ENCODE measurements at places on chromosomes 2 and 18. TPM values are rescaled to one million over a fixed set of nuclear protein-coding genes. Genes with fewer than 3 reads are reported as not detected.

The CABYR gene
- total RNA-seq: 0.95 TPM

- no peak for DNase-seq
- H3K27me3 ChIP-seq: no peaks in the 10 kb centered on the region
- H3K4me3 ChIP-seq: no peak overlapping the region
- no peaks in the 10 kb centered on the region for H3K36me3 ChIP-seq
- no peaks in the 10 kb centered on the region for H3K4me1 ChIP-seq
Observed at GRCh38 chr18:8299054-8299980, 309.9 kb upstream of the RAB12 start.

DNA sequence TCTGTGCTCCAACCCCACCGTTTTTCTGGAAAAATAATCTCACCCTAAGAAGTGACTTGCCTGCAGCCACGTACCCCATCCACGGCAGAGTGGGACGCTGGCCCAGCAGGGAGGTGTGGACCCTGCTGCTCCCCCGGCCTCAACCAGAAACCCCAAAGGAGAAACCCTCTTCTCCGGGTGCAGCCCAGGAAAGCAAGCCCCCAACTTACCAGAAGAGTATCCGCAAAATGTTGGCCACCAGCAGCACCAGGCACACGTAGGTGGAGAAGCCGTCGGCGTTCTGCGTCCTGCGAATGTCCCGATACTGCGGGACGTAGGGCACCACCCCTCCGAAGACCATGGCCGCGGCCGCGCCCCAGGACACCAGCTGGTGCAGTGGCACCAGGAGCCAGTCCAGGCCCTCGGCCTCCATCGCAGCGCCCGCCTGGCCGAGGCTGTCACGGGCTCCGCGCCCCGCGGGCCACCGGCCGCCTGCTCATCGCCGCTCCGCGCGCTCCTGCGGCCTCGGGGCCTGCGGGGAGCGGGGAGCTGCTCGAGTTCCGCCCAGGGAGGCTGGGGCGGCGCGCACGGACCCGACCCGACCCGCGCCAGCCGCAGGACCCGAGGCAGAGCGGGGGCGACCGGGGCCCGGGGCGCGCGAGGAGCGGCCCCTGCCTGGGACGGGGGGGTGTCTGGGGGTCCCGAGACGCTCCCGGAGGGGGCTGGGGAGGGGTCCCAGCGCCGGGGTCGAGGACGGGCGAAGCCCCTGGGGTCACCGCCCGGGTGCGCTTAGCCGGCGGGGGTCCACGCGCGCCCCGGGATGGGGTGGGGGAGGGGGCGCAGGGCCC lies 725 bp downstream of the SLC66A2 start:
- H3K27ac ChIP-seq: peak overlapping the region; percentile 42
- H3K36me3 ChIP-seq: peaks cover 12% of the 10 kb centered on the region
- H3K4me1 ChIP-seq: peaks cover 23% of the 10 kb centered on the region
- no peak for DNase-seq
- H3K4me3 ChIP-seq: peak overlapping the region; percentile 82
- peaks cover 11% of the 10 kb centered on the region for H3K27me3 ChIP-seq

DNA sequence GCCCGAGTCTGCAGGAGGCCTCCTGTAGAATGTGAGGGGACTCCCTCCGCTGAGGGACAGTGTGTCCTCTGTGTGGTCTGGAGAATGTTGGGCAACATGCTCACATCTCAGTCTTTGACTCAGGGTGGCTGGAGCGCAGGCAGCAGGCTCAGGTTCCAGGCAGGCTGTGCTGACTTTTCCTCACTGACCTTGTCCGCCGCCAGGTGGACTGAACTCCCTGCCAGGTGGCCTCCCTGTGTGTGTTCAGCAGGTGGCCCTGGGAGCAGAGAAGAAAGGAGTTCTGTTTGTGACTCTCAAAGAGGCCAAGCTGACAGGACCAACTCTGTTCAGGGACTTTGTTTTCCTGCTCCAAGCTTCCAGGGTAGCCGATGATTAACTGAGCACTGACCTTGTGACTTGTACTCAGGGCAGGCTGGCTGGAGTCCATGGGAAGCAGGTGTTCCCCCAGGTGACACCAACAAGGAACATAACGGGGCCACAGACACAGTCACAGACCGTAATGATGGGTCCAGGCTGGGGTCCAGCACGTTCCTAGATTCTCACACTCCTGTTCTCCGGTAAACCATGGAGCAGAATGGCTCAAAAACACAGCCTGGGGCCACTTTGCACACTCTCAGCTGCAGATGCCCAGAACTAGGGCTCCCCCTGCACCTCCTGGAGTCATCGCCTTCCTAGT lies 439.8 kb downstream of the RNF144A start:
- H3K36me3 ChIP-seq: no peaks in the 10 kb centered on the region
- H3K4me3 ChIP-seq: no peak overlapping the region
- no peaks in the 10 kb centered on the region for H3K4me1 ChIP-seq
- no peak overlapping the region for H3K27ac ChIP-seq
- no peak for DNase-seq
- H3K27me3 ChIP-seq: peaks cover 4% of the 10 kb centered on the region

- no peaks in the 10 kb centered on the region for H3K27me3 ChIP-seq
- peak; percentile 50 for DNase-seq
- H3K4me1 ChIP-seq: peaks cover 58% of the 10 kb centered on the region
- H3K27ac ChIP-seq: peak overlapping the region; percentile 95
Observed at GRCh38 chr2:237695201-237695780, 67.9 kb downstream of the LRRFIP1 start.

The C18orf54 gene
- total RNA-seq: 12.3 TPM

- peaks cover 5% of the 10 kb centered on the region for H3K4me1 ChIP-seq
- no peaks in the 10 kb centered on the region for H3K27me3 ChIP-seq
- H3K4me3 ChIP-seq: no peak overlapping the region
Observed at GRCh38 chr2:3277050-3277747, 100.4 kb downstream of the EIPR1 start.

The TMEM200C gene
- not detected for total RNA-seq

DNA sequence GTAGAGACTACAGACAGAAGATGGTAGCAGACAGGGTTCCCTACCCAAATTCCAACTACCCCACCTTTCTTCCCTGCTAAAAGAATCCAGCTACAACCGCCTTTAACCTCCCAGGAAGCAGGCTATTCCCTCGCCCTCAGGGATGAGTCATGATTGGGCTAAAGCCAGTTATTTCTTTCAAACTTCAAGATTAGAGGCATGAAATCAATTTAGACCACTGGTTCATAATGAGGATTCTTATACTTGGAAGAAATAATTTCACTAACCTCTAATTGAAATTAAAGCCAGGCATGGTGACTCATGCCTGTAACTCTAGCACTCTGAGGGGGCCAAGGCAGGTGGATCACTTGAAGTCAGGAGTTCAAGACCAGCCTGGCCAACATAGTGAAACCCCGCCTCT lies 20.0 kb downstream of the TRIP12 start:
- no peak overlapping the region for H3K27ac ChIP-seq
- peaks cover 40% of the 10 kb centered on the region for H3K4me1 ChIP-seq
- no peaks in the 10 kb centered on the region for H3K27me3 ChIP-seq
- H3K4me3 ChIP-seq: no peak overlapping the region

GRCh38 chr2:18118703-18119102 lies 240.2 kb downstream of the KCNS3 start:
- no peaks in the 10 kb centered on the region for H3K27me3 ChIP-seq
- no peaks in the 10 kb centered on the region for H3K36me3 ChIP-seq
- DNase-seq: no peak
- no peak overlapping the region for H3K27ac ChIP-seq
- H3K4me3 ChIP-seq: no peak overlapping the region
- no peaks in the 10 kb centered on the region for H3K4me1 ChIP-seq

The SRD5A2 gene
- total RNA-seq: not detected

GRCh38 chr2:202040079-202040844 lies 6.6 kb downstream of the FZD7 start:
- H3K4me1 ChIP-seq: no peaks in the 10 kb centered on the region
- H3K4me3 ChIP-seq: no peak overlapping the region
- H3K27ac ChIP-seq: no peak overlapping the region
- no peak for DNase-seq
- no peaks in the 10 kb centered on the region for H3K36me3 ChIP-seq

- DNase-seq: peak; percentile 74
- peaks cover 59% of the 10 kb centered on the region for H3K36me3 ChIP-seq
- no peaks in the 10 kb centered on the region for H3K27me3 ChIP-seq
- peak overlapping the region; percentile 99 for H3K27ac ChIP-seq
Observed at GRCh38 chr2:43225788-43226557, 433 bp downstream of the ZFP36L2 start.

The AMER3 gene
- total RNA-seq: not detected

The DNAJC5G gene
- total RNA-seq: not detected

DNA sequence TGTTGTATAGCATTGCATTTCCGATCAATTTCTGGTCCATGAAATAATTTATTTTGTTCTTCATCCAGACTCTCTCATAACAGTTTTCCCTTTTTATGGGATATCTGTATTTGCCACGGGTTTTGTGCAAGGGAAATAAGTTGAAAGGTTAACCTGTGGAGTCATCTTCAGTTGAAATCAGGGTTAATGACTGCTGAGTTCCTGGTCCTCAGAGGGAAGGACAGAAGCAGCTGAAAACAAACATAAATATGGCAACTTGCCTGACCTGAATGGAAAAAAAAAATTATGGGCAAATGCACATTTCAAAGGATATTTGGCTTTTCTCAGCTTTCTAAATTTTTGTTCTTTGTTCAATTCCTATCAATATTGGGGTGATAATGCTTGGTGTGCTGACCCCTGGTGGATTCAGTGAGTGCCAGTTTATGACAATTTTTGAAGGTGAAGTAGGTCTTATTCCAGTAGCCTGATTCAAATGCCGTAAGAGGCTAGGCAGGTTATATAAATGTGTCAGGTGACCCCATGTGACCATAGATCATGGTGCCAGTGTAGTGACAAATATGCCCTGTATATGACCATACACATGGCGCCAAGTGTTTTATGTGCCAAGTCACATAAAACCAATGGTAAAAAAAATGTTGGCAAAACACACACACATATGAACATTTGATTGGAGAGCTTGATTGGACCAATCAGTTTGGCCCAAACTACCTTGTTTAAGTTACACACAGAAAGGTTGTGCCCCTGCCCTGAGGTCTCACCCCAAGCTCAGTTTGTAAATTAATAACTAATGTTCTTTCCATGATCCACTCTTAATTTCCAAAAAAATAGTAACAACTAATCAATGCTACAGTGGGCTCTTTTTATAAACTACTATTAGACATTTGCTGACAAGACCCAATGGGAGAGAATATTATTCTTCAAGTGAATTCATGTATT lies 47.6 kb upstream of the FAM124B start:
- H3K4me3 ChIP-seq: no peak overlapping the region
- DNase-seq: no peak
- peaks cover 14% of the 10 kb centered on the region for H3K27me3 ChIP-seq
- H3K36me3 ChIP-seq: no peaks in the 10 kb centered on the region

DNA sequence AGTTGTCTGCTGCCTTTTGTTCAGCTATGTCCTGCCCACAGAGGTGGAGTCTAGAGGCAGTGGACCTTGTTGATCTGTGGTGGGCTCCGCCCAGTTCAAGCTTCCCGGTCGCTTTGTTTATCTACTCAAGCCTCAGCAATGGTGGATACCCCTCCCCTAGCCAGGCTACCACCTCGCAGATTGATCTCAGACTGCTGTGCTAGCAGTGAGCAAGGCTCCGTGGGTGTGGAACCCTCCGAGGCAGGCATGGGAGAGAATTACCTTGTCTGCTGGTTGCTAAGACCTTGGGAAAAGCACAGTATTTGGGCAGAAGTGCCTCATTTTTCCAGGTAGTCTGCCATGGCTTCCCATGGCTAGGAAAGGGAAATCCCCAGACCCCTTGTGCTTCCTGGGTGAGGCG lies 146.0 kb downstream of the KCNJ3 start:
- H3K4me3 ChIP-seq: no peak overlapping the region
- H3K36me3 ChIP-seq: no peaks in the 10 kb centered on the region
- H3K4me1 ChIP-seq: no peaks in the 10 kb centered on the region
- no peak for DNase-seq
- no peak overlapping the region for H3K27ac ChIP-seq

GRCh38 chr2:64722291-64723044 lies 68.8 kb upstream of the SERTAD2 start:
- no peak for DNase-seq
- H3K27me3 ChIP-seq: no peaks in the 10 kb centered on the region
- H3K36me3 ChIP-seq: peaks cover 2% of the 10 kb centered on the region
- H3K4me1 ChIP-seq: peaks cover 14% of the 10 kb centered on the region
- no peak overlapping the region for H3K27ac ChIP-seq
- no peak overlapping the region for H3K4me3 ChIP-seq

DNA sequence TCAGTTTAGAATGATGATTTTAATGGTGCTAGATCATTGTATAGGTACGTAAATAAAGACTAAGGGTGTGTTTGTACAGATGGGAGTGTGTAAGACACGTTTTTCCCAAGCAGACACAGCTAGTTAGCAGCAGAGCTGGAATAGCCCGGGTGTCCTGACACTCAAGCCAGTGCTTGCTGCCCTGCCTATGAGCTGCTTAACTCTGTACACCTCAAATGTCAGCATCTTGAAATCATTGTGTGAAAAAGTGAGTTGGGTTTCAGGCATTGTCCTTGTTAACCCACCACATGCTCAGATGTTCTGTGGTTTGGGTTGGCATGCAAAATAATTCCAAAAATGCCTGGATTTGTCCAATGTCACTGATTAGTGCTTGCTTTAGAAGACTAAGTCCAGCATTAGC lies 13.0 kb upstream of the TET3 start:
- H3K27me3 ChIP-seq: peaks cover 2% of the 10 kb centered on the region
- H3K4me3 ChIP-seq: no peak overlapping the region
- H3K36me3 ChIP-seq: no peaks in the 10 kb centered on the region
- DNase-seq: no peak
- H3K27ac ChIP-seq: no peak overlapping the region
